ENCODE measurements at places on chromosomes 5 and 9. TPM values are rescaled to one million over a fixed set of nuclear protein-coding genes. Genes with fewer than 3 reads are reported as not detected.

- DNase-seq, result no peak
Observed at GRCh38 chr5:78750281-78750680, 101.7 kb upstream of the LHFPL2 start.

GRCh38 chr5:111507276-111507675 is 5.1 kb downstream of the STARD4 start:
- no peak for DNase-seq

GRCh38 chr9:127360829-127361228 is 36.1 kb upstream of the SLC2A8 start:
- no peak for DNase-seq

DNA sequence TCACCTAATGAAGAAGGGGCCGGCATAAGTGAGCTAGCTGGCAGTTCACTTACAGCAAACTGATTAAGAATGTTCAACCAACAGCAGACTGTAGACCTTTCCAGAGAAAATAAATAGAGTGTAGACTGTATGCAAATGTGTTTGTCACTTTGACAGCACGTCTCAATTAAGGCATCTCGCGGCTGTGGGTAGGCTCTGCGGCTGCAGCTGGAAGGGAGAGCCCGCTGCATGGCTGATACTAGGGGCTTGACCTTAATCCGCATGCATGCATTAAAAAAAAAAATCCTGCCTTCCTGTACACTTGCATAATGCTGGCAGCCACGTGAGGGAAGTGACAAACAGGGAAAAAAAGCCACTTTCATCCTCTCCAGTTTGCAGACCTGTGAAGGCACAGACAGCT is 82.3 kb downstream of the CRB2 start:
- no peak for DNase-seq

DNA sequence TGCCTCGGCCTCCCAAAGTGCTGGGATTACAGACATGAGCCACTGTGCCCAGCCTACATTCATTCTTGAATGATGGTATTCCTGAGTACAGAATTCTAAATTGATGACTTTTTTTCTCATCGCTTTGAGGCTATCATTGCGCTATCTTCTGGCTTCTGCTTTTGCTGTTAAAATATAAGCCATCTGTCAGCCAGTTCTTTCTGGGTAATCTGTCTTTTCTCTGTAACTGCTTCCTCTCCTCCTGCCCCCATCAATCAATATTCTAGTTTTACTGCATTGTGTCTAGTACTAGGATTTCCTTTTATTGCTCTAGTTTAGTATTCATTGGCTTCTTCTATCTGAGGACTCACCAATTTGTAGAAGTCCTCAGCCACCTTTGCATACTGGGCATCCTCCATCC is 89.0 kb downstream of the PLPP1 start:
- DNase-seq, result no peak

FCN2 gene
- total RNA-seq, result not detected

GRCh38 chr5:148540647-148541046 is 113.7 kb downstream of the HTR4 start:
- DNase-seq, result no peak

DNA sequence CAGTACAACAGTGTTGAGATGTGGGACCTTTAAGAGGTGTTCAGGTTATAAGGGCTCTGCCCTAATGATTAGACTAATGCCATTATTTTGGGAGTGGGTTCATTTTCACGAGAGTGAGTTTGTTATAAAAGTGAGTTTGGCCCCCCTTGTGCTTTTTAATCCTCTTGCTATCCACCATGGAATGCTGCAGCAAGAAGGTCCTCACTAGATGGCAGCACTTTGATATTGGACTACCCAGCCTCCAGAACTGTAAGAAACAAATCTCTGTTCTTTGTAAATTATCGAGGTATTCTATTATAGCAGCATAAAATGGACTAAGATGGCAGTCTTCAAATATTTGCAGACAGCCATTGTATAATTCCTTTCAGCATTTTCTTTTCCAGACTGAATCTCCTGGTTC is 212.4 kb downstream of the LRRC70 start:
- no peak for DNase-seq

RNF183 gene
- not detected for total RNA-seq

- DNase-seq, result no peak
Observed at GRCh38 chr5:14741131-14741530, 76.6 kb downstream of the OTULIN start.

- no peak for DNase-seq
Observed at GRCh38 chr5:177162379-177162778, 28.8 kb downstream of the NSD1 start.

JAKMIP2 gene
- 1.1 TPM for total RNA-seq

- peak; percentile 58 for DNase-seq
Observed at GRCh38 chr5:134101686-134102439, 12.6 kb upstream of the TCF7 start.

- no peak for DNase-seq
Observed at GRCh38 chr9:17130291-17130690, 4.5 kb upstream of the CNTLN start.

GRCh38 chr9:101028346-101029314 is at the start of gene PLPPR1:
Gene PLPPR1 (plus strand): TSS chr9:101028727.
- no peak for DNase-seq

- no peak for DNase-seq
Observed at GRCh38 chr9:6441269-6441668, 28.3 kb downstream of the UHRF2 start.

RASA1 gene
- total RNA-seq, result 21.3 TPM

- DNase-seq, result no peak
Observed at GRCh38 chr9:116002624-116003023, 151.0 kb upstream of the PAPPA start.

TAF1L gene
- 0.03 TPM for total RNA-seq

DNA sequence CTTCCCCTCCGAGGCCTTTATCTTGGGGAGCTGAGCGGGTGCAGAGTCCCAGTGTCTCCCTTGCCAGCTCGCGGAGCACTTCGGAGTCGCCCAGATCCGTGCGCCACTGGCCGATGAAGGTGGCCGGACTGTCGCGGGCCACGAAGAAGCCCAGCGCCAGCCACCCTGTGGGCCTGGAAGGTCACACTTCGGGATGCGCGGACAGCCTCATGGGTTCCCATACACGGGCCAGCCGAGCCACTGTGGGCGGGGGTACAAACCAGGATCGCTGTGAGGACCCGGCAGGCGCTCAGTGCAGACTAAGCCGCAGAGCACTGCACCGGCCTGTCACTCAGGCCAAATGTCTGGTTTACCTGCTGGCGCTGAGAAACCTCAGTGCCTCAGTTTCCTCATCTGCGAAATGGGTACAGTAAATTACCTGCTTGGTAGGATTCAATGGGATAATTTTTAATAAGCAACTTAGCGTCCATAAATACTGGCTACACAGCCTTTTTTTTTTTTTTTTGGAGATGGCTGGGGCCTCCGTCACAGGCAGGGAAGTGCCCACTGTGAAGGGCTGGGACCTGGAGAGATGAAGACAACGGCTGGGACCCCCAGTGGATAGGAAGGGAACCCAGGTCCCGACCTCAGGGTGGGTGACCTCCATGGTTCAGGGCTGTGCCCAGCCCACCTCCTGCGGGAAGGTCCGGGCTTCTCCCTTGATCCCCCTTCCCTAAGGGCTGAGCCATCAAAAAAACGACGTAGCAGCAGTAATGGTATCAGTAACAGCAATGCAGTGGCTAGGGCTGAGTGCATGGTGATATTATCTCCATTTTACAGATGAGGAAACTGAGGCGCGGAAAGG is 38.7 kb upstream of the CTSV start:
- no peak for DNase-seq

LRRC70 gene
- total RNA-seq, result 0.86 TPM

GRCh38 chr5:147515269-147515668 is 5.4 kb upstream of the DPYSL3 start:
- no peak for DNase-seq

GABRA6 gene
- not detected for total RNA-seq

CLTA gene
- total RNA-seq, result 175 TPM

CXCL14 gene
- total RNA-seq, result not detected

- no peak for DNase-seq
Observed at GRCh38 chr5:82367930-82368329, 89.8 kb upstream of the RPS23 start.

GRCh38 chr9:92707530-92707929 is 37.6 kb upstream of the IPPK start:
- no peak for DNase-seq

DND1 gene
- total RNA-seq, result 3.3 TPM

DOLPP1 gene
- 28.4 TPM for total RNA-seq

DNA sequence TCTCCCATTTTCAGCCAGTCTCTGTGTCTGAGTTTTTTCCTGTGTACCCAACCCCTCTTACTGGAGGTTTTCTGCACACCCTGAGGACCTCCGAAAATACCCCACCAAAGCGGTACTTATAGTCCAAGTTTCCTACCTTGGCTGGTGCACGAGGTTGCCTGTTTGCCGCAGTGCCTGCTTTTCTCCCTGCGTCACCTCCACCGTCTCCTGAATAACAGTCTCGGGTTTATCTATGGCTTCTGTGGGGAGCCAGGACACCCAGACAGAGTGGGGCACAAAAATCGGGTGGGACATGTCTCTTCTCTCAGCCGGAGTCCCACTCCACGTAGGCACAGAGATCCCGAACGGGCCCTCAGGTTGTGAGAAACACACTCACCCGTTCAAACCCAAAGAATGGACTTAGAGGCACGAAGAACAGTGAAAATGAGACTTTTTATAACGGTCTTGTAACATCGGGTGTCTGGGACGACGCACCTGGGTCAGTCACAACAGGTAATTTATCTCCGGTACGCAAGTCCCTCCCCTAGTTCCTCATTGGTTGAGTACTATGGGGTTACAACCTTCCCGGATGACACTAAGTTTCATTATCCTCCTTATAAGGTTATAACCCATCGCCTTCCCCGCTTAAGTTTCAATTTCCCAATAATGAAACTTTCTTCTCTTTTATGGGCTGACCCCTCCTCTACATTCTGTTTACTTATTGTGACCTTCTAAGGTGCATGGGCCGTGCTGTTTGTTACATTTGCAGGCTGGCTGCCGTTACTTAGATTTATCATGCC is 970.2 kb upstream of the COX7C start:
- no peak for DNase-seq

GPR150 gene
- total RNA-seq, result 0.22 TPM

DNA sequence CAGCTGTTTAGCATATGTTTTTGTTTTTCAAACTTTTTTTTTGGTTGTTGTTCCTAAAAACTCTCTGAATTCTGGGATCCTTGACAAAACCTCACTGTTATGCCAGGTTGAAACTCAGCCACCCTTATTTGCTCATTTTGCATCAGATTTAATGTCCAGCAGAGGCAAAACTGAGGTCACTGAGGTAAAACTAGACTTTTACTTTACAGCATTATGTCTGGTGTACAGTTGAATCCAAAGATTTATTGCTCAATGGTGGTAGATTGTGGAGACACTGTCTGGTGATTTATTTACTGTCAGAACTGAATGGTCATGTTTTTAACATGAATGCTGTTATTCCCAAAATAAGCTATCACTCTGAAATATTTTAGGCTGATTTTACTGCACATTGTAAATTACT is 87.9 kb downstream of the FBXL7 start:
- no peak for DNase-seq

Measured in activated T-helper 1 cell treated with anti-CD3 and anti-CD28 coated beads, Interleukin-12 subunit alpha, Interleukin-12 subunit beta, Interleukin-2, Interleukin-4 antibody, amounts not matched to agents 30 ng/mL and 10 ng/mL and 1 ng/mL, durations not matched to agents 14 hours and 24 hours and 36 hours (primary cell).